Esophagus squamous epithelium (tissue), 5 donors: ENCODE measurements at places on chromosomes 7 and 10.

DNA sequence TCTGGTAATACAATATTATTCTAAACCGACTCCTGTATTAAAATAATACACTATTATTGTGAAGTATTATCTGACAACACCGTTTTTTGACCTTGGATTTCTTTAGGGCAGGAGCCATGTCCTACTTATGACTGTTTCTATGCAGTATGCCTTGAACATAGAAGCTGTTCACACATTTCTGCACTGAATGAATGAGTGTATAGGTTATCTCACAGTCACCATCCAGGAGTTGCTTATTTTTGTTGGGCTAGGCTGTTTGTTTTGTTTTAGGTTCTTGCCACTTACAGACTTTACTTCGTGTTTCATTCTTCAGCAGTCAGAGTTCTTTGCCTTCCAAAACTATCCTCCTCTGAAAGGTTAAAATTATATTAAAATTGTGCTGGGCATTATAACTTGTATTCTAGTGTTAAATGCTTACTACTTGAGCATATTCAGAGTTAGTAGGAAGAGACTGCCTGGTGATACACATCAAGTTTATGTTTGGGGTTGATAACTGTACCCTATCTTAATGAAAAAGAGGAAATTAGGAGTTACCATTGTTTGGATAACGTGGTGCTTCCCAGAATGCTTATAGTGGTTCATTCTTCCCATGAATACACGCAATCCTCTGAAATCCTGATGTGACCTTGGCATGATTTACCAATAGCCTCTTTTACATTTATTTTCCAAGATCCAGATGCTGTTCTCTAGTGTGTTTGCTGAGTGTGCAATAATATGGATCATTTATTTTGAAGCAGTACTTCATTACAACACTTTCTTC is 1.7 kb downstream of the RALA start:
- no peak for DNase-seq

GRCh38 chr7:118657391-118658005 is 433.0 kb downstream of the ANKRD7 start:
- no peak for DNase-seq

DNA sequence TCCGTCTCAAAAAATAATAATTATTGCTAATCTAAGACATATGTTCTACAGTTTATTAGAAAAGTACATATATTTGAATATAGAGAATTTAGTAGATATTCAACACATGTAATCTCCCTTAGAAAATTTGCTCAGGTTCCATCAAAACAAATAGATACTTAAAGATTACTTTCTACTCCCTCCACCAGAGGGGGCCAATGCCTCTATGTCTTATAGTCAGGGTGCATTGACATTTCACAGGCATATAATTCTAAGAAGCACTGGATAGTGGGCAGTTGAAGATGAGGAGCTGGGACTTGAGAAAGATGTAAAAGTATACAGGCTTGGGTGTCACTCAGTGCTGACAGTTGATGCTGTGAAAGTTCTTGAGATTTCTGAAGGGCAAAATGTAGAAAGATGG is 301.6 kb upstream of the HPS1 start:
- no peak for DNase-seq

- no peak for DNase-seq
Observed at GRCh38 chr7:156929789-156930539, 19.5 kb upstream of the NOM1 start.

DNA sequence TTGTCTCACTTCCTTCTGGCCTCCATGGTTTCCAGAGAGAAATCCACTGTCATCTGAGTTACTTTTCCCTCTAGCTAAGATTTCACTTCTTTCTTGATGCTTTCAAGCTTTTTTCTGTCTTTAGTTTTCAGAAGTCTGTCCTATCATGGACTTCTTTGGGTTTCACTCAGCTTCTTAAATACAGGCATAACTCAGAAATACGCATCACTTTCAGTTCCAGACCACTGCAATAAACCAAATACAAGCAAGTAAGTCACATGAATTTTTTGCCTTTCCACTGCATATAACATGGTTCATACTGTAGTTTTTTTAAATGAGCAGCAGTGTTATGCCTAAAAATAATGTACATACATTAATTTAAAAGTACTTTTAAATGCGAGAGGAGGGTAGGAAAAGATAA is 48.7 kb downstream of the STK17A start:
- DNase-seq, result no peak

DNA sequence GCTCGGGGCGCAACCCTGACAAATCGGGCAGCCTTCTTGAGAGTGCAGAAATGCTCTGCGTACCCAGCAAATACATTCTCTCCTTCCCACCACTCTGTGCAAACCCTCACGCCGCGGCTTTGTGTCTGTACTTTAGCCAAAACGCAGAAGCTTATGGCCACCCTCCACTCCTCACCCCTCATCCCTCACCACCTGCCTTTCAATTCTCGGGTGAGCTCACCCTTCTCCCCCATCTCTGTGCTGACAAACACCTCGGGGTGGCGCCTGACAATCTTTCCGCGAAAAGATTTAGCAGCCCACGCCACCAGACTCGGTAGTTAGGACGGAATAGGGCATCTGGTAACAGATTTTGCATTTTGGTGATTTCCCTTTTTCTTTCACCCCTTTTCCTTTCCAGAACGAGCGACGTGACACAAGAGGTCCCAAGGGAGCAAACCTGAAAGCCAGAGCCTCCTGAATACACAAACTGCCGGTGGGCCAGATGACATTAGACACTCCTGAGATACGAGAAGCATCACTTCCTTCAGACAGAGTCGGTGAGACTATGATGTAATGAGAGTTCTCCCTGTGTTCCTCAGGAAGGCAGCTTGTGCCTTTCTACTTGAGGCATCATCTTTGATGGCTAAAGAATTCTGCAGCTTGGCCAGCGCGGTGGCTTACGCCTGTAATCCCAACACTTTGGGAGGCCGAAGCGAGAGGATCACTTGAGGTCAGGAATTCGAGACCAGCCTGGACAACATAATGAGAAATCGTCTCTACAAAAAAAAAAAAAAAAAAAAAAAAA is 671 bp upstream of the ATAD1 start:
- no peak for DNase-seq

- DNase-seq, result no peak
Observed at GRCh38 chr10:5450605-5451384, 38.4 kb downstream of the NET1 start.

- DNase-seq, result no peak
Observed at GRCh38 chr7:108048422-108048821, 45.5 kb upstream of the LAMB1 start.

GRCh38 chr10:119677126-119677525 is 25.9 kb downstream of the BAG3 start:
- DNase-seq, result no peak

- no peak for DNase-seq
Observed at GRCh38 chr10:91043173-91043910, 122.5 kb upstream of the ANKRD1 start.

GRCh38 chr10:79266543-79267312 is 80.5 kb upstream of the PPIF start:
- DNase-seq, result no peak

DNA sequence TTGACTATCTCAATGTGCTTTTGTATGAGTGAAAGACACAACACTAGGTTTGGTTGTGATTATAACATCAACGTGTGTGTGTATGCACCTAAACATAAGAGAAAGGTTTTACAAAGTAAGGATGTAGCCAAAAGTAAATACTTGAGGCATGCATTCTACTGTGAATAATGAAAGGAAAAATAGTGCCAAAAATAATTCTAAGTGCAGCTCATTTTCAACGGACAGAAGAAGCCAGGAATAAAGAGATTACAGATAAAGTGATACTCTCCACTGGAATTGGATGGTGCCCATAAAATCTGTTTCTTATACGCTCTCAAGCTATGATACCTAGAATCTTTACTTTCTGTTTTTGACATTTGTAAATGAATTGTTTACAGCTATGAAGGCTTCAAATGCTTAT is 135.0 kb upstream of the TMEM72 start:
- no peak for DNase-seq

- DNase-seq, result no peak
Observed at GRCh38 chr10:102342458-102342857, 53.0 kb upstream of the NFKB2 start.

- DNase-seq, result no peak
Observed at GRCh38 chr10:63769367-63769766, 248.2 kb downstream of the REEP3 start.

DNA sequence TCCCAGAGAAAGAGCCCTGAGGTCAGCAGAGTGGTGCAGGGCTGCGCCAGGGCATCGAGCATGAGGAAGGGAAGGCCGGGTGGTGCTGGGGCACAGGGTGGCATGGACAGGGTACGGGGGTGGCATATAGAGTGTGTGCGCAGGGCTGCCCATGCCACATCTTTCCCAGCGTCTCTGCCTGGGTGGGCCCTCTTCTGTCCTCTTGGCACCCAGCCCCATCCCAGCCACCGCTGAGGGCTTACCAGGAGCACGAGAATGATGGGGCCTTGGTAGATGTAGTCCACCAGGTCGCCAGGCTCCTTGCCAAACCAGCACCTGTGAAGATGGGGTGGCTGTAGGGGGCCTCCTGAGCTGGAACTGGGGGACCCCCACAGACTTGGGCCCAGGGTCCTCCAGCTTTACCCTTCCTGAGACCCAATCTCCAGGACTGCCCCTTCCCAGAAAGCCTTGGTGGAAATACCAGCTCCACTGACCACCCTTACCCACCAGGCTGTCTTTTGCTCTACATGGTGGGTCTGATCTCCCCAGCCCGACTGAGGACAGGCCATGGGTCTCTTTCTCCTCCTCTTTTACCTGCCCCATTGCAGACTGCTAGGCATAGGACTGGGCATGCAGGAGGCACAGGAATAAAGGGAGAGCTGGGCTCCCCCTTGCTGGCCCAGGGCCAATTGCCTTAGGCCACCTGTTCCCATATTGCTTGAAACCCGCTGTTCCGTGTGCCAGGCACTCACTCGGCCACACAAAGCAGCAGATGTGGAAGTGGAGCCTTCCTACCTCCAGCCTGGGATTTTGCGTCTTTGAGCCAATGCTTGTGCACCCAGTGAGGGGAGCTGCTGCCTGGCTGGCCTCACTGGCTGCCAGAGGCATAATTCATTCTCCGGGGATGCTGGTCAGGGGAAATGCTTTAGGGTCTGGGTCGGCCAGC is 21.7 kb downstream of the CRHR2 start:
- DNase-seq, result no peak

DNA sequence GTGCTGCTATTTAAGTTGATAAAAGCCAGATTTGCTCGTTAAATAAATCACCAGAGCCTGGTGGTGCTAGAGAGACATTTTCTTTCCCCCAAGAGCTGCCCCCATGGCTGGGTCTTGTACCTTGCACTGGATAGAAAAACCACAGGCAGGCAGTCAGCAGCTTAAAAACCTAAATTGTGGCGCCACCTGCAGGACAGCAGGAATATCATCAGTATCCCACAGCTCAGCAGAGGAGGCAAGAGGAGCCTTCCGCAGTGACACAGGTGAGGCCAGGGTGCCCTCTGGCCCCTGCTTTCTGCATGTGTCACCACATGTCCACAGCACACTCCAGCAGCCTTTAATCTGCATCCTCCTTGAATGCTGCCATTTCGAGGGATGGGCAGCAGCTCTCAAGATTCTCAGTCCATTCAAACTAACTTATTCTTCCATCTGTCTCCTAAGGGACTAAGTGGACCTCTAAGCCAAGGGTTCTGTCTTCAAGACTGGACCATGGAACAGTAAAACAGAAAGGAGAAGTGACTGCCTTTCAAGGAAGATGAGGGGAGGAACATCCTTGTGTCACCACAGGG is 4.5 kb upstream of the PLXNA4 start:
- DNase-seq, result no peak

DNA sequence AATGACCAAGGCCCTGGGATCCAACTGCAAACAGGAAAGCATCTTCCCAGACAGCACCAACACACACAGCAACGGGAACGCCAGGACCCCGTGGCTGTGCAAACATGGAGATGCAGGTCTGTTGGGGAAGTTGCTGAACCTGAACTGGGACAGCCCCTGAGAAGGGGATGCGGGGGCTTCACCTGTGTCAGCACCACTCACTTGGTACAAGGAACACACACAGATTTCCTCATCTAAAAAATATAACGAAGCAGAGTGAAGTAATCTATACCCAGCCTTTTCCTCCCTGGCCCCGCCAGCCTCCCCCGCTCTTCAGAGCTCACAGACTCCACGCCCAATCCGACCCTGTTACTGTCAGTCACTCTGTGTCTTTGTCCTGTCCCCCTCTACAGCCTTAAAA is 93.0 kb downstream of the PTPRN2 start:
- no peak for DNase-seq

GRCh38 chr7:149799397-149800168 is 26.2 kb upstream of the ZNF467 start:
- DNase-seq, result no peak

GRCh38 chr7:114989531-114989930 is 67.6 kb downstream of the MDFIC start:
- DNase-seq, result no peak

- DNase-seq, result no peak
Observed at GRCh38 chr7:107045195-107045960, 873 bp downstream of the PRKAR2B start.

DNA sequence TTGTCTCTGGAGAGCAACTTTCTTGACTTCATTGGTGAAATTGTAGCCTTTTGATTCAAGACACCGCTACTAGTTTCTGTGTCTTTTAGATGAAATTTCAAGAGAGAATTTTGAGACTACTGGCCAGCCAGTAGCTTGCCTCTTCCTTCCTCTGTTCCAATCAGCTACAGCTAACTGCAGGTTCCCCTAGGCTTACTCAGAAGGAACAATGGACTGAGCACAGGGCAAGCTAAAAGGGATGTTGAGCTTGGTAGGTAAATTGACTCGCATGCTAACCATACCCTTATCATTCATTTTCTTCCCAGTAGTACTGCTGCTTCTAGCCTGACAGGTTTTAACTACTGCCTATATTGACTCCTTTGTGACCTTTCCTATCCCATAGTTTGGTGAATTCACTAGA is 81.1 kb downstream of the RUNDC3B start:
- DNase-seq, result no peak

- no peak for DNase-seq
Observed at GRCh38 chr7:2513702-2514101, 5.9 kb upstream of the LFNG start.
